Activated CD4-positive, CD25-positive, alpha-beta regulatory T cell treated with anti-CD3 and anti-CD28 coated beads, Interleukin-2, amount 50 U/mL, for 16 hours (primary cell): ENCODE measurements at places on chromosomes 6 and 20.

- DNase-seq, result no peak
Observed at GRCh38 chr6:66662196-66662595, 955.2 kb upstream of the EYS start.

GRCh38 chr20:17657079-17657825 is 24.8 kb downstream of the RRBP1 start:
- no peak for DNase-seq

DNA sequence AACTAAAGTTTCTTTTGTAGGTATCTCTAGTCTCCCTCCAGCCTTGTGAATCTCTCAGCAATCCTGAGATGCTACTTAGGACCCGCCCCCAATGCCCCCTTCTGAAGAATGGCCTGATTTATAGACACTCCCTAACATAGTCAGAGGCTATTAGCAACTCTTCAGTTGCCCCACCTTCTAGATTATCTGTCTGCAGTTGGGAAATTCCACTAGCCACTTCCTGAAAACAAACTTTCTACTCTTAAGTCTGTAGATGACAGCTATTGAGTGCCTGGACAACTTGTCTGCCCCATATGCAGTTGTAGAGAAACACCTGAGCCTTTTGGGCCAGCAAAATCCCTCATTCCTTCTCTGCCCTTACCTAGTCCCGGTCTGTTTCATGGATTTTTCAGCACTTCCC is 188.2 kb upstream of the PREP start:
- no peak for DNase-seq

DNA sequence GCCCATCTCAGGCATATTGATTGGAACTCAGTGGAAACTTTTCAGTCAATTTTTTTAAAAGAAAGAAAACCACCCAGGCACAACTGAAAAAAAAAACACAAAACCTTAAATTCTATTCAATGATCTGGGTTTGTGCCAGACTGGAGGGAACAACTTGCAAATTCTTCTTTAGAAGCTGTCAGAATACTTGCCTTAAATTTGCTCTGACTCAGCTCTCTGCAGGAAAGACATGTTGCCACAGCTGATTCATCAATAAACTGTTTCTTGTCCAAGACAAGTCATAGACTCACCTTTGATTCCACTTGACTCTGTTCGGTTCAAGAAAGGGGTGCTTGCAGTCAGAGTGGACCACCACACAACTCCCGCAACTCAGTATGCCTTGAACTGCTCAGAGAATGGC is 117.8 kb upstream of the F13A1 start:
- DNase-seq, result no peak

GRCh38 chr6:139311831-139312230 is 20.0 kb upstream of the TXLNB start:
- DNase-seq, result no peak

- no peak for DNase-seq
Observed at GRCh38 chr6:110596354-110596753, 119.9 kb upstream of the SLC22A16 start.

- no peak for DNase-seq
Observed at GRCh38 chr20:13276945-13277541, 56.0 kb downstream of the ISM1 start.

GRCh38 chr6:141252828-141253608 is 879.7 kb upstream of the GJE1 start:
- DNase-seq, result no peak

GRCh38 chr6:56806368-56806767 is 148.5 kb upstream of the BEND6 start:
- DNase-seq, result no peak

DNA sequence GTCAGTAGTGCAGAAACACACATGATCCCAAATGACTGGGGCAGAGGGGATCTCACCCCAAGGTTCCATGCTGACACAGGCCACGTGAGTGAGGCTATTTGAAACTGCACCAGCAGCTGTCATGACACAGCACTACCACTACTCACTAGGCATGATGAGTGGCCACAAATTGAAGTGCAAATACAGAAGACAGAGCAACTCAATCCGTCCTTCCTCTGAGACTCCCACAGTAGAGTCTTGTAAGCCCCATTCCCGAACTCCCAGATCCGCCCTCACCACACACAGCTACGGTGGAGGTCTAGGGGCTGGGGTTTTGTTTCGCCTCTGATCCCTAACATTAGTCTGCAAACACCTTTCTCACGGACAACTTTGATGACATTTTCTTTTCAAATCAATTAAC is 113.3 kb upstream of the NUP153 start:
- no peak for DNase-seq

DNA sequence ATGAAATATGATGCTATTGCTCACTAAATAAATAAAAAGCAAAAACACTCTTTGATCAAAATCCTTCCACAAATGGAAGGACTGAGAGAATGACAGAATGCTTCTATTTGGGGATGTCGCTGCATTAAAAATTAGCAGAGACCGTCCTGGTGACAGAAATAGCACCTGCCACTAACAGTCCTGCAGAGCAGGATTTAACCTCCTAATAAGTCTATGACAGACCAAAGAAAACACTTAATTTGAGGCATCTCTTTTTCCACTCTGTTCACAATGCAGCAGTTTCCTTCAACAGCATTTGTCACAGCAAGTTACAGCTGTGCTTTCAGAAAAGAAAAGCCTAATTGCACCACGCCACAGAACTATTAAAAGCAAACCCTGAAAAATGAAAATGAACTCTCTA is 140.6 kb upstream of the BEND6 start:
- no peak for DNase-seq

DNA sequence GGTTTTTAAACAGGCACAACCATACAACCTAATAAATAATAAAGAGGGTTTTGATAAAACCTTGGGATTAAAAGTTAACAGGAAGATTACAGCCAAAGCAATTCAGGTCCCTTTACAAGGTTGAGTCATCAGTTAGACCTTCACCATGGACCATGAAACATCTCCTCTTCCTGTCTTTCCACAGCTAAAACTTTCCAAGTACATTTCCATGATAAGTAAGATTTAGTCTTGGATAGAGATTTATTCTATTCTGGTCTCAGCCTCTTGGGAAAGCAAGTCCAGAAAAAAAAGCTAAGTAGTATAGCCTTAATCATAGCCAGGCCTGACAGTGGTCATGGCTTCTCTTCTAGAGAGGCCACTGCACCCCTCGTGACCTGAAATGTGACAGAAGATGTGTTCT is 2.9 kb upstream of the PRSS35 start:
- DNase-seq, result no peak

DNA sequence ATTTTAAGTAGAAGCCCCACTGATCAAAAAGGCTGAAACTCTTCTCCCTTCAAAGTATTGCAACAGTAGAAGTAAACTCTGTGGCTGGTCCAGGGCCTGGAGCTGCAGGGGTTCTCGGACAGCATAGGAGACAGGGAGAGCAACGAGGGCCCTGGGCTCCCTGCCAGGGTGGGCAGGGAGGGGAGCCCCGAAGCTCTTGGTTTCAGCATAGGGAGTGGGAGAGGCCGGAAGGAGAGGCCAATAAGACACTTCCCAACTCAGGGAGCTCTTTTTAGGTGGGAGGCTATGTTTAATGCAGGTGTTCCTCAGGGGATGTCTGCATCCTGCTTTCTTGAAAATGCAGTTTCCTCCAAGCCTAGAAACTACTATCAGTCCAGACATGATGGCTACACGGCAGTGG is 91.1 kb downstream of the LY86 start:
- DNase-seq, result no peak

DNA sequence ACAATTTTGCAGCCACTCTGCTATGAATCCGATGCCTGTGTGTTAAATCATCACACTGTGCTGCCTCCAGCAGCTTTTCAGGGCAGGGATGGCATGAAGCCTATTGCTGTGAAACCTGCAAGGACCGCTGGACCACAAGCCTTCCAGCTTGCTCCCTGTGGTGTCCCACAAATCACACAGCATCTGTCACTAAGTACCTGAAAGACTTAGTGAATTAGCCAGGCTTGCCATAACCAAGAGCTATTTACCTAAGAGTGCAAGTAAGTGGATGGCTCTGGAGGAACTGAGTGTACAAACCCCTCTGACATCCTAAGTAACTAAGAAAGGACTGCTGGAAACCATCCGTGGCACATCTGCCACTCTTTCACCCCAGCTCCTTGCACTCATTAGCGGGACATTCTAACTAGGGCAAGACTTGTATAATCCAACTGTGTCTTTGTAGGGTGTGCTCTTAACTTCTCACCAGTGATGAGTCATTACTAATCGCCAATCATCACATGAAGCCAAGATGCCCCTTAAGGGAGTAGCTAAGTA is 34.7 kb downstream of the FOXQ1 start:
- DNase-seq, result no peak

DNA sequence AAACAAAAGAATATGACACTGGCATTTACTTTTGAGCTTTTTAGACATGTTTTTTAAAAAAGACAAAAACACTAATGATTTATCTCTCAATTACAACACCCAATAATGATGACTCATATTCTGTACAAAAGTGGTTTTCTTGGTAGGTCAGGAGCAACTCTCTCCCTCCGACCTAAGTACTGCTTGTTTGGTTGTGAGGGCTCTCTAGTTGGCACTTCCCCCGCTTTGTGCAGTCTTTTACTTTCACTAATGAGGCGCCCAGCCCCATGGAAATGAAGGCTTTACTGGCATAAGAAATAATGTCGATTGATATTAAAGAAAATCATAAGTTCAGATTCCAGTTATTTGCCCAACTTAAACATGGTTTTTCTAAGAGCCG is 1.3 kb downstream of the KPNA5 start:
- DNase-seq, result no peak

GRCh38 chr20:48613926-48614325 is 213.9 kb downstream of the PREX1 start:
- DNase-seq, result no peak

- DNase-seq, result no peak
Observed at GRCh38 chr20:21074605-21075336, 31.4 kb downstream of the LINC00237 start.

DNA sequence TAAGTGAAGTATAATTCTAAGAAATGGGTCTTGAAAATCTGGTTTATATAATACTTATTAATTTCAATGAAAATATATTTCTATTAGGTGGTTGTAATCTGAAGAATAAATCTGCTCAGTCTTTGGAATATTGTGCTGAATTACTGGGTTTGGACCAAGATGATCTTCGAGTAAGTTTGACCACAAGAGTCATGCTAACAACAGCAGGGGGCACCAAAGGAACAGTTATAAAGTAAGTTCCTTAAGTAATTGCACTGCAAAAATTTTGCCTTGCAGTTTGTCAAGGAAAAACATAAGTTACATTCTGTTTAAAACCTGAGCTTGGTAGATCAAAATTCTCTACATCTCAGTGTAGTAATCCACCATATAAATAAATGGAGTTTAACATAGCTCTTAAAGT is 106.0 kb downstream of the MYO6 start:
- DNase-seq, result no peak

GRCh38 chr20:1874450-1875182 is 20.6 kb upstream of the SIRPA start:
- DNase-seq, result no peak

- no peak for DNase-seq
Observed at GRCh38 chr6:154378518-154378917, 21.9 kb upstream of the IPCEF1 start.

DNA sequence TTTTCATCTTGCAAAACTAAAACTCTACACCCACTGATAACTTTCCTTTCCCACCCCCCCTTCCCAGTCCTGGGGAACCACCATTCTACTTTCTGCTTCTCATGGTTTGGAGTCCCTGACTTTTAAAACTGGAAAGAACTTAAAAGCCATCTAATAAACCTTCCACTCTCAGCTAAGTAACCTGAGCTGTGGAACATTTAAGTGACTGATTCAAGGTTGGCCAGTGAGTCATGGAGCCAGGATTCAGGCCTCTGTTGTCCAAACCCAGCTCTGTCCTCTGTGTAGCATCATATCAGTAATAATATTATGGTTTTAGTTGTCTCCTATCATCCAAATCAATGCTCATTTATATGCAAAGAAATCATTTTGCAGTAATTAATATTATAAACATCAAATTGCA is 176.0 kb upstream of the NT5E start:
- no peak for DNase-seq

- DNase-seq, result no peak
Observed at GRCh38 chr20:13670160-13670559, 31.4 kb upstream of the TASP1 start.

DNA sequence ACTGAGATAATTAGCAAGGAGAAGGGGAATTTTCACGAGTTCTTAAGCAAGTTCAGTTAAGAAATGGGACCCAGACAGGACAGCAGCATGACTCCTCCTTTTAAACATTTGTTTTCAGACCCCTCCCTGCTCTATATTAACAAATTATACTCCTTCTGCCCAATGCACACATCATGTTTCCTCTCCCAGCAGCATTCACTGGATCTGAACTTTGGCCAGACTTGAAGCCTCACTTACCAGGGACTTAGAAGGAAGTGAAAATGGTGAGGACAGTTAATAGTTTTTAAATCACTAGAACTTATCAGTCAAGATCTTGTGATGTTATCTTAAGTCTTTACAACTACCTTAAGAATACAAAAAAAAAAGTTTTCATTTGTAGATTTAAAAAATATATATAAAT is 1174.7 kb upstream of the MAP3K7 start:
- no peak for DNase-seq

DNA sequence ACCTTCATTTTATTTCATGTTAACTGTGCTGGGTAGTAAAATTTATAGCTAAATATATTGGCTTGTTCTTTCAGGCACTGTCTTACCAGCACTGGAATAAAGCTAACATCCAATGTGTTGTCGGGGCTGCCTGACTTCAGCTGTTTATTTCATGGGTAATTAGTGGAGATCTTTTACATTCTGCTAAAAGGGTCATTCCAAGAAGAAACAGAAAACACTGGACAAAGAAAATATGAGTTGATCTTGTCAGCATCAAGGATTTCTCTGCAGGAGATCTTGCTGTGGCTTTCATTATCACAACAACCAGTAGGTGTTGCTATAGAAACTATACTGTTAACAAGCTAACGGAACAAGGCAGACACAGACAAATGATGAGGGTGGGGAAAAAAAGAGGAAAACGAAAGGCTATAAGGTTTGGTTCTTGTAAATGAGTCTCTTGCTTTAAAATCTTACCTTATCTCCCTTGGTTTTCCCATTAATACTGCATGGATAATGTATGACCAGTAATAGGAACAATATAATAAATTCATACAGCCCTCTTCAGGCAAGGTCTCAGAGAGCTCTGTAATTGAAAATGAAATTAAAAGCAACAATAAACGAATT is 206.8 kb downstream of the SIM1 start:
- no peak for DNase-seq

DNA sequence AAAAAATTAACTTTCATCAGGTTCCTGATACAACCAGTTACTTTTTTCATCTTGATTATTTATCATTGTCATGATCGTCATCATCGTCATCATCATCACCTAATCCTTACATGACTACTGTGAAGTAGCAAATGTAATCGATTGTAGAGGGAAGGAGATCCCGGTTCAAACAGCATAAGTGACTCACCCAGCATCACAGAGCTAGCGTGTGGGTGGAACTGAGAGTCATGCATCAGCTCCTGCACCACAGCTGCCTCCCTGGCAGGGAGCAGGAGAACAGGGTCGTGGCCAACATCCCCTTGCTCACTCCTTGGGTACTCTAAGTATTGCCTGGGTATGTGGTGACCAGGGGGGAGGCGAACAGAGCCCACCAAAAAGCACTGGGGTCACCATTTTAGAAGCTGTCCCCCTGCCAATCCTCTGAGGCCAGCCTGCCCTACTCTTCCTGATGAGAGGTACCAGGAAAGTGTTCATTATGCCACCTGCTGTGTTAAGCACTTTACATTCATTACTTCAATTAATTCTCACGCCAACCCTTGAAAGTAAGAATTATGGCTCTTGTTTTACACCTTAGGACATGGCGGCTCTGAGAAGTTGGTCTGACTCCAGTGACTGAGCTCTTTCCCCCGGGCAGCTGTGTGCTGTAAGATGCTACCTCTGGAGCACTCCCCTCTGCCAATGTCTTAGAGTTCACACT is 425.2 kb downstream of the CD83 start:
- peak; percentile 11 for DNase-seq

GRCh38 chr20:32004963-32005362 is 5.3 kb upstream of the CCM2L start:
- no peak for DNase-seq
